Stimulated activated CD4-positive, alpha-beta T cell treated with anti-CD3 and anti-CD28 coated beads, Interleukin-4, amount 100 ng/mL, for 1 hour (primary cell): ENCODE measurements at places on chromosomes 1 and 21.
A peak's percentile ranks its signal among the peaks of the same experiment; 100 is the strongest.

DNA sequence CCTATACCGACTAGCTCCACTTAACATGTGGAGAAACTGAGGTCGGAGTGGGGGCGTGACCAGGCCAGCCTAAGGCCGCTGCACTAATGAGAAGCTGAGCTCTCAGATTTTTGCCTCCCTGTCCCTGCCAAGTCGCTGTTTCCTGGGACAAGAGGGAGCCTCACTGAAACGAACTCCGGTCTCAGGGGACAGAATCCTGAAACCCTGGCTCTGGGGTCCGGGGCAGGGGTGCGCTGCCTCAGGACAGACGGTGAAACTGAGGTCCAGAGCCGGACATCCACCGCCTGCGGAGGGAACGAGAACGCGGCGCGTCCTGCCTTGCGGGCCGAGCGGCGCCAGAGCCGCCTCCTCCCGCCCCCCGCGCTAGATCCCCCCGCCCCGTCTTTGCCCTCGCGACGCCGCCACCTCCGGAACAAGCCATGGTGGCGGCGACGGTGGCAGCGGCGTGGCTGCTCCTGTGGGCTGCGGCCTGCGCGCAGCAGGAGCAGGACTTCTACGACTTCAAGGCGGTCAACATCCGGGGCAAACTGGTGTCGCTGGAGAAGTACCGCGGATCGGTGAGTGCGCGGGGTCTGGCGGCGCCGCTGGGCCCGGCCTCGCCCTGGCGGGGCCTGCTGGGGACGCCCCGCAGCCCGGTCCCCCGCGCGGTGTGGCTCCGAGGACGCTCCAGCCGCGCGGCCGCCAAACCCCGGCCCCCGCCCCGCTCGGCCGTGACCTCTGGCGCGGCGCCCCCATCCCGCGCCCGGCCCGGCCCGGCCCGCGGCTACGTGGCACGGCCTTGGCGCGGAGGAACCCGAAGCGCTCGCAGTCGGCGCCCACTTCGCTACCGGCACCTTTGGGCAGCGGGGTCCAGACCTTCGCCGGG is at the start of gene GPX7:
Gene GPX7, plus strand, starts transcription at position 381 of the 865 bp plus-strand sequence. Its CDS starts 39 bp downstream, at position 420.
- peak; percentile 59 for DNase-seq

GRCh38 chr1:177517546-177517945 is 346.8 kb downstream of the BRINP2 start:
- DNase-seq = no peak

DNA sequence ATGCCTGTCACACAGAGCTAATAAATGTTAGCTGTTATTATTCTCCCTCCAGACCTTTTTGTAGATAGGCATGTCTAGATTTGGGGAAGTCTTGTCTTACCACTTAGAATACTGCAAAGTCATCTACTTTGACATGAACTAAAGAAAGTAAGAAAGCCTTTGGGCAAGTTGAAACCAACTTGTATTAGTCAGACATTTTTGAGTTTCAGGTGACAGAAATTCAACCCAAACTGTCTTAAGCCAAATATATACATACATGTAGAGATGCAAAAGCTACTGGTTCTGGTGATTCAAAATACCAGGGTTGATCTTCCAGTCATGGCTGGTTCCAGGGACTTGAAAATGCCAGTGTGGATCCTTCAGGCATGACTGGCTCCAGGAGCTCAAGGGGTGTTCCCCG is 276.8 kb upstream of the TMEM51 start:
- no peak for DNase-seq

- DNase-seq = no peak
These were observed 276.6 kb downstream of the NFIA start for GRCh38 chr1:61358770-61359455.
